Erythroblast (primary cell): ENCODE measurements at places on chromosomes 11 and 22.

DNA sequence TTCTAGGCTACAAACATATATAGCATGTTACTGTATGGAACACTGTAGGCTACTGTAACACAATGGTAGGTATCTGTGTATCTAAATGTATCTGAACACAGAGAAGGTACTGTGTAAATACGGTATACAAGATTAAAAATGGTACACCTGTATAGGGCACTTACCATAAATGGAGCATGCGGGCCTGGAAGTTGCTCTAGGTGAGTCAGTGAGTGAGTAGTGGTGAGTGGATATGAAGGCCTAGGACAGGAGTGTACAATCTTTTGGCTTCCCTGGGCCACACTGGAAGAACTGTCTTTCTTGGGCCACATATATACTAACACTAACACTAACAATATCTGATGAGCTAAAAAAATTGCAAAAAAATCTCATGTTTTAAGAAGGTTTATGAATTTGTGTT lies 21.4 kb downstream of the RNF141 start:
- no peak for DNase-seq

DNA sequence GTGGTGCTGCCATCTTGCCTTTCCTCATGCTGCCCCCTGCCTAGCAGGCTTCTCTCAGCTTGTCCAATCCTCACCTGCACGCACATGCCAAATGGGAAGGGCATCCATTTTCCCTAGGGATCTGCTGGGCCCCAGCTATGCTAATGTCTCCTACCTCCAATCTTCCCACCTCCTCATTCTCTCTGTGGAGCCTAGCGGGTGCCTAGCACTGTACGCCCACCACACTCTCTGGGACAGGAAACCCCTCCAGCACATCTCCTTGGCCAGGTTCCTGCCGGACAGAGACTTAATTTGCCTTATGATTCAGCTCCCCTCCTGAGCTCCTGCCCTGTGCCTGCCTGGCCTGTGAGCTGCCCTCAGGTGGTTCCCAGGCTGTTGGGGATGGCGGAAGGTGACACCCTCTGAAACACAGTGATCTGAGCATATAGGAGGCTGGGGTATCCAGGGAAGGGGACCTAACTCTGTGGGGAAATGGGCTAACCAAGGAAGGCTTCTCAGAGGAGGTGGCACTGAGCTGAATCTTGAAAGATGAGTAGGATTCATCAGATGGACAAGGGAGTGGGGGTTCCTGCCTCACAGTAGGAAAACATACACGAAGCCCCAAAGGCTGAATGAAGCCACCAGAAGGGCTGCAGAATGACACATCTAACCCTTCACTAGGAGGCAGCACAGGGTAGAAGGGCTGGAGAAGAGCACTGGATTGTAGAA lies 79.2 kb upstream of the WNT11 start:
- DNase-seq, result no peak

DNA sequence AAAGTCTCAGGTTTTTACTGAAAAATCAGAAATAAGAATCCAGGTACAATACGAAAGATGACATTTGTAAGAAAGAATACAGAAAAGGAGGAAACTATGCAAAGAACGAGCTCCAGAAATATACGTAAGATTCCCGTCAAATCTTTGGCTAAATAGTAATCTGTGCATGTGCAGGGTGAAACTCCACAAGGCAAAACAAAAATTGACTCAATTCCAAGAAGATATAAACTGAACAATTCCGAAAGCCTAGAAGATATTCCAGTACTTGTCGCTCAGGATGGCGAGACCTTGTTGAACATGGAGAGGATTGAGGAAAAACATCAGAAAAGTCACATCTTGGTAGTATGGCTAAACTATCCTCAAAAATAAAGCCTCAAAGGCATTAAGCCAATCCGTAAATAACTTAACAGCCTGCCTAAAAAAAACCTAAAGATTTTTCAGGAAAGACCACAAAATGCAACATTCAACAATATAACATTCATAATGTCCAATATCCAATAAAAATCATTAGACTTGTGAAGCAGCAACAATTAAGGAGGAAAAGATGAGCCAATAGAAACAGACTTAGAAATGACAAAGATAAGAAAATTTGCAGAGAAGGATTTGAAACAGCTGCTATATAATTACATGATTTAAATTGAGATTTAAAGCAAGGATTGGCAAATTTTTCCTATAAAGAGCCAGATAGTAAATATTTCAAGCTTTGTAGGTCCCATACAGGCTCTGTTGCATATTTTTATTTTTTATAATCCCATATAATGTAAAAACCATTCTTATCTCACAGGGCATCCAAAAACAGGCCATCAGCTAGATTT lies 166.4 kb upstream of the UBASH3B start:
- DNase-seq, result no peak

- peak; percentile 60 for DNase-seq
These were observed 33.0 kb downstream of the SERGEF start for GRCh38 chr11:17979770-17980371.

GRCh38 chr11:64139049-64139448 lies 26.9 kb downstream of the MACROD1 start:
- no peak for DNase-seq

GRCh38 chr11:116533186-116533825 lies 239.5 kb downstream of the BUD13 start:
- DNase-seq, result no peak

GRCh38 chr11:108148556-108148955 lies 27.2 kb downstream of the ACAT1 start:
- no peak for DNase-seq

- no peak for DNase-seq
These were observed 21.1 kb upstream of the CAPRIN1 start for GRCh38 chr11:34030382-34030781.

DNA sequence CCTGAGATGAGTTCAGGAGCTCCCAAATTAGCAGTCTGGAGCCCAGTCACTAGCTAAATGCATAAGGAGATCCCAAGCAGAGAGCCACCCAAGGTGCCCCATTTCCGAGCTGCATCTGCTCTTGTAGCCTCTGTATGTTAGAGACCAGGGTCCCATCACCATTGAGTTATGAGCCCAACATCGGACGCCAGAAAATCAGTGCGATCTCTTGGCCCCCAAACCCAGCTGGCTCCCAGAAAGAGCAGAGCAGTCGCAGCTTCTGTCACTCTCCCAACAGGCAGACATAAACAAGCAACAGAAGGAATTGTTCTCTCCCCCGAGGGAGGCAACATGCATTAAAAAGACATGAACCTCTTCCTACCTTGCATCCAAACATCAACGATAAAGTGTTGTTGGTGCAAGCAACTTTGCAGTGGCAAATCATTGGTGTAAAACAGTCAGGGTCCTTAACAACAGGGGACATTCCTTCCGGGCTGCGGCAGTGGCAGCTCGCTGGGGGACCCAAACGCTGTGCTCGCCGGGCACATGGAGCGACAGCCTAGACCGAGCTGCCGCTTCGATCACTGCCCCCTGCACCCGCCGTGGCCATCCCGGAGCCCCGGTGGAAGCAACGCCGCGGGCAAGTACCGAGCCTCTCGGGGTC lies 907.1 kb downstream of the DLG2 start:
- DNase-seq, result no peak
